Naive thymus-derived CD8-positive, alpha-beta T cell (primary cell): ENCODE measurements at places on chromosomes 5 and 9. TPM values are rescaled to one million over a fixed set of nuclear protein-coding genes. Genes with fewer than 3 reads are reported as not detected.

DNA sequence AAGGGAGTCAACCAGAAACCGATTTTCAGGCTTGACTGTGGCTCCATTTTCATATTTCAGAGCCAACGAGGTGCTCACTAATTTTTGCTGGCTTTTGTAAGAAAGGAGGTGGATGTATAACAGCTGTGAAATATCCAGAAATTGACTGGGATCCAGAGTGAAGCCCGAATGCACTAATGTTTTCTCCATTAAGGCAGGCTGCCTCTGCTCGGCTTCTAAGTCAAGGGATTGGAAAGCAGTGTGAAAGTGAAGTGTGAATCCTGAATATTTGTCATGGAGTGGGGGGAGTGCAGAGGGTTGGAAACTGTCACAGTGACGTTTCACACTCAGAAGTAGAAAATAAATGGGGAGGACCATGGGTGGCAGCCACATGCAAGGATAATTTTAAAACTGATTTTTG is 237.4 kb downstream of the GOLPH3 start:
- DNase-seq, result no peak

DNA sequence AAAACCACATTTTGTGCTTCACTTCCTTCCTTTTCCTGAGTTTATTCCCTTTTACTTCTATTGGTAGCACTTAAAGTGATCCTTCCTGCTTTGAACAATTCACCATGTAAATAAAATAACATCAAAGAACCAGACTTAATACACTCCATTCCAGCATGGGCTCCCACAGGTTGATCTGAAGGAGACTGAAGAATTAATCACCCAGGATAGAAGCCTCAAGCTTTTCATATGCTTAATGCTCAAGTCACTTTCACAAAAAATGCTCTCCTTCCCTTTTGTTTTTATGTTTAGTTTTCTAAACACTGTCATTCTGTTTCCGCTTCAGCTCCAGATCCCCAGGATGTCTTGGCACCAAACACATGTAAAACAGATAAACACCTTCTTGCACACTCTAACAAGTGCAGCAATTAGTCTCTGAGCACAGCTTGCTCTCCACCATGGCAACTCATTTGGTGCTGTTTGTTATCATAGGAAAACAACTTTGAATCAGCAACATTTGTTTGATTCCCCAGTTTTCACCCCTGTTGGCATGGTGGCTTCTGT is 37.0 kb downstream of the DMRTA1 start:
- no peak for DNase-seq

- no peak for DNase-seq
Observed at GRCh38 chr9:101566904-101567724, 27.7 kb downstream of the PPP3R2 start.

- peak; percentile 73 for DNase-seq
Observed at GRCh38 chr5:96885518-96886338, 9.4 kb downstream of the ERAP2 start.

- no peak for DNase-seq
Observed at GRCh38 chr5:159702826-159703225, 213.5 kb upstream of the ADRA1B start.

DNA sequence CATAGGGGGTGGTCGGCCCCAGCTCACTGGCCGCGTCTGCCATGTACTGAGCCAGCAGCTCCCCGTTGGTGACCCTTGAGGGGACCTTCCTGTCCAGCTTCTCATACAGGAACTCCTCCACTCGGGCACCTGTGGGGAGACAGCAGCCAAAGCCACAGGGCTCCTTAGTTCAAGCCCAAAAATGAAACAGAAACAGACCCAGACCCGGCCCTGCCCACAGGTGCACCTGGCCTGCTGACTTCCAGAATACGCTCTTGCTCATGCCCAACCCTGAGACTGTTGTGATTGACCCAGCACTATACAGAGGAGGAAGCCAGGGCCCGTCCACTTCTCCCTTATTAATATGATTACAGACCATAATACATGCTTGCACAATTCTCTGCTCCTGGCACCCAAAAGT is 7.0 kb downstream of the SH3GLB2 start:
- DNase-seq, result no peak

DNA sequence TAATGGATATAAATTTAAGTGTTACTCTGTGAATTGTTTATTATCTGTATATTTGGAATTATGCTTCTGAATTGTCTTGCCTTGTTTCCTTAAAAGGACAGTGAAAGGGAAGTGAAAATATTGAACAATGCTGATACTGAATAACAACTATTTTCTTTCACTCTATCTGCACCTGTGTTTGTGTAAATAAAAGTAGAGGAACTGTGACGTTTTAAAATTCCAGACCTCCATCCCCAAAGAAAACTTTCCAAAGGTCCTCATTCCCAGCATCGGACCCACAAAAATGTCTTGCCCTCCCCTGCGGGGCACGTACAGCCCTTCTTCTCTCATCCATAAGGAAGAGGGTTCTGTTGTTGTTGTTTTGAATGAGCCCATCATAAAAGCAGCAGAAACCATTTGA is 100.0 kb downstream of the NLN start:
- DNase-seq, result no peak

DNA sequence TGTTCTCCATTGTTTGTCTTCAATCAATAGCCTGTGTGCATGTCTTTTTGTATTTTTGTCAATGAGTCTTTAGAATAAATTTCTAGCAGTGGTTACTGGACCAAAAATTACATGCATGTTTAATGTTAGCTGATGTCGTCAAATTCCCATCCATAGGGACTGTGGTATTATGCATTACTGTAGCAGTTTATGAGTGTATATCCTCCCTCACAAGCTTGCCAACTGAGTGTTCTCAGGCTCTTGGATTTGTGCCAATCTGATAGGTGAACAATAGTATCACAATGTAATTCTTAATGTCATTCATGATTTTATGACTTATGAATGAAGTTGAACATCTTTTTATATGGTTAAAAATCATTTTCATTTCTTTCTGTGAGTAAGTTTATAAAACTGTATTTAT is 13.0 kb downstream of the SNX24 start:
- DNase-seq, result no peak

- no peak for DNase-seq
Observed at GRCh38 chr5:113735751-113736150, 222.3 kb downstream of the YTHDC2 start.

DNA sequence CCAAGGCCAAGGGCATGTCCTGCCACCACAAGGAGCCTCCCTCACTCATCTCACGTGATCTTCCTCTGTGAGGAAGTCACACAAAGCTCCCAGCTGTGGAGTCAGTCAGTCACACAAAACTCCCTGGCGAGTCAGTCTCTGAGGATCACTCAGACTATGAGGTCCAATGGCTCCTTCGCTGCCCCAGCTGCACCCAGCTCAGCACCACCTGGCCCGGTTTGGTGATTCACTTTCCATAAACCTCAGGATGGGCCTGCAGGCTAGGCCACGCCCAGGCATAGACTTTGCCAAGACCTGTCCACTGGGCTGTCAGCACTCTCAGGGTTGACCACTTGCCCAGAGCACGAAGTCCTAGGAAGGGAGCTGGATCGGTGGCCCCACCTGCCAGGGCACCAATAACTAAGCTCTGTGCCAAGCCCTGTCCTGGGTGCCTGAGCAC is 233.8 kb downstream of the HSPA4 start:
- no peak for DNase-seq

- DNase-seq, result no peak
Observed at GRCh38 chr9:113650207-113651131, 186.9 kb downstream of the RGS3 start.

The WHRN gene
- total RNA-seq, result 3.3 TPM

The C9 gene
- not detected for total RNA-seq

The MLANA gene
- total RNA-seq, result not detected

The PELO gene
- 8.5 TPM for total RNA-seq

The FOXI1 gene
- not detected for total RNA-seq
